ENCODE measurements at places on chromosomes 6 and 20.

DNA sequence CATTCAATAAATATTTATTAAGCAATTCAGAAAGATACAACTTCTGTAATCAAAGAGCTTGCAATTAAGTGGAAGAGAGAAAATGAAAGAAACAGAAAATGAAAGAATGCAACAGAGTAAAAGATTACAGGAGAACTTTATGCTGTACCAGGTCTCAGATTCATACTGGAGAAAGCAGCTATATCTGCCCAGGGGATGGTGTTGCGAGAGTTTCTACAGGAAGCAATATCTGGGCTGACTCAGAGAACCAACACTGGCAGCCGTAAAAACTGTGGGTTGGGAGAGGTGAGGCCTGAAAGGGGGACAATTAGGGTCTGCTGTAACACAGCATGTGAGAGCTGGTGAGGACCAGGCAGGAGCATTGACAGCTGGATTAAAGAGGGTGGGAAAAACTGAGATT is 256.7 kb upstream of the TCF21 start:
- no peak for DNase-seq

DNA sequence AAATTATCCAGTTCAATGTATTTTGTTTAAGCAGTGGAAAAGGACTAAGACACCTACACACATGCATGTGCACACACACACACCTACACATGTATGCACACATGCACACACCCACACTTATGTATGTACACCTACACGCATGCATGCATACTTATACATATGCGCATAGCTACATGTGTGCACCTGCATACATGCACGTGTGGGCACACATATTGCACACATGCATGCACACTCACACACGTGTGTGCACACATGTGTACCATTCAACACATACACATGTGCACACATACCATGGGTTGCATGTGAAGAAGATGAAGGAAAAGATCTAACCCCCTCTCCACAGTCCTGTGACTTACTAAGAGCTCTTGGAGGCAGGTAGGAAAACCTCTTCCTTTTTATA is 122.0 kb upstream of the MAFB start:
- DNase-seq: no peak

GRCh38 chr6:30914854-30915590 is 984 bp downstream of the VARS2 start:
- no peak for DNase-seq

GRCh38 chr6:33091957-33092356 is 16.2 kb downstream of the HLA-DPB1 start:
- no peak for DNase-seq

DNA sequence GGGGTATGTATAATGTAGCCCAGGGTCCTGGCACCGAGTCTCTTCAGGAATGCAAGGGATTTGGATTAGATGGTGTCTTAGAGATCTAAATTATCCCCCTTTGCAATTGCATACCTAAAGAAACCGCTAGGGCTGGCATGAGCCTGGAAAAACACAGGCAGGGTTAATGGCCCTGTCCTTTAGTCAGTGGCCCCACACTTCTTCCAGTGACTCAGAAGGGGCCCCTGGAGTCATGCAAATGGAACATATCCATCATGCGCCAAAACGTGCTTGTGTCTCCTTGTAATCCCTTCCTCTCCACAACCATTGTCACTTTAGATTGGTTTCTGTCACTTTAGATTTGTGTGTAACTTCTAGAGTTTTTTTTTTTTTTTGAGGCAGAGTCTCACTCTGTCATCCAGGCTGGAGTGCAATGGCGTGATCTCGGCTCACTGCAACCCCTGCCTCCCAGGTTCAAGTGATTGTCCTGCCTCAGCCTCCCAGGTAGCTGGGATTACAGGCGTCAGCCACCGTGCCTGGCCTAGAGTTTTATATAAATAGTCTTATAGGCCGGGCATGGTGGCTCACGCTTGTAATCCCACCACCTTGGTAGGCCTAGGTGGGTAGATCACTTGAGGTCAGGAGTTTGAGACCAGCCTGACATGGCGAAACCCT is 8.7 kb upstream of the MYBL2 start:
- no peak for DNase-seq

GRCh38 chr20:380763-381580 is 412 bp downstream of the TRIB3 start:
- DNase-seq: no peak

DNA sequence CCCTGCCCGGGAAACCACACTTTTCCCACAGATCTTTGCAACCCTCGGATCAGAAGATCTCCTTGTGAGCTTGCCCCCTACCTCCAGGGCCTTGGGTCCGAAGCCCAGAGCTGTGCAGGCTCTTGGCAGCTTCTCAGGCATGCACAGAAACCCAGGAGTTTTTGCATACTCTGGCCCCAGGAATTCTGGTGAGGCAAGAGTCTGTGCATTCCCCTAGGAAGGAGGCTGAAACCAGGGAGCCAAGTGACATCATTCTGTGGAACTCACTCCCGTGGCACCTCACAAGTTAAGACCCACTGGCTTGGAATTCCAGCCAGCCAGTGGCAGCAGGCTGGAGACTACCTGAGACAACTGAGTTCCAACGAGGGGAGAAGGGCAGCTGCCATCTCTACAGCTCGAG is 100.1 kb downstream of the TNFRSF21 start:
- no peak for DNase-seq

DNA sequence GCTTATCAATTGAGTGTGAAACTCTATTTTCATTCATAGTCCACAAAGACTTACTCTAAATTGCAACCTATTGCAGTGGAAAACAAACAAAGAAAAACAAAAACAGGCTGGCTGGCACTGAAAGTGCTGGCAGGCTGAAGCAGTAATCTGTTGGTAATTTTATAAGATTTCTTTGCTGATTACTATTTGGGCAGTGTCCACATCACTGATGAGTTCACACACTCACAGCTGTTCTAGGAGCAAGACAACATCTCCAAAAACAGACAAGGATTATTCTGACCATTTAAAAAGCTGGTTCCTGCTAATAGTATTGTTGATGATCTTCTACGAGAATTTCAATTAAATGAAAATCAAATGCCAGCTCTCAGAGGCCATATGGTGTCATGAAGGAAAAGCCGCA is 26.9 kb downstream of the MARCKS start:
- no peak for DNase-seq

DNA sequence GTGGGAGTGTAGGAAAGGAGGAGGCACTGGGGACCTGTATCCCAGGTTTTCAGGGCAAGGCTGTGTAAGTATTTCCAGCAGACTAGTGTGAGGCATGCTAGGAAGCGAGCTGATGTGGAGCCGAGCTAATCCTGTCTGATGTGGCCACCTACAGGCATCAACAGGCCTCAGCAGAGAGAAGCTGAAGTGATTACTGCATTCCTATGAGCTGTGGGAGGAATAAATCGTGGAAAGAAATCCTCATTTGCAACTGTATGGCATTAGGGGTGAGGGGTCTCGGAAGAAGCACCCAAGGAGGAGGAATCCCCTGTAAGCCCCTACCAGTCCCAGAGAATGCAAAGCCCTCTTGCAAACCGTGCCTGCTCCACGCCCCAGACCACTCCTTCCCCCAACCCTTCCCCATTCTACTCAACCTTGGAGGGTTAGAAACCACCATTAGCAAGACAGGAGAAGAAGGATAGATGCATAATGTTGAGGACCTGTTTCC is 41.6 kb downstream of the C6orf15 start:
- DNase-seq: peak; percentile 17

GRCh38 chr6:90537723-90538258 is 49.1 kb downstream of the MAP3K7 start:
- no peak for DNase-seq

DNA sequence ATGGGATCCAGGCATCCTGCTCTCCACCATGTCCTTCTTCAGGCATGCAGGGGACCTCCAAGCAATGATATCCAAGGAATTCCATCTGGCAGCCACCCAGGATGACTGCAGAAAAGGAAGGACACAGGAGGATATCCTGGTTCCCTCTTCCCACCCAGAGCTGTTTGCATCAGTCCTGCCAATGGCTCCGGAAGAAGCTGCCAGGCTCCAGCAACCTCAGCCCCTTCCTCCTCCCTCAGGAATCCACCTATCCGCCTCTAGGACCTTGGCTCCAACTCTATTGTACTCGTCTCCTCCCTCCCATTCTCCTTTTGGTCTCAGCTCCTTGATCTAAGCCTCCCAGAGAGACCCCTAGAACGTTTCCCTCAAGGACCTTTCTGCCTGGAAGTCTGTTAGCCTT is 733 bp upstream of the PSORS1C2 start:
- DNase-seq: no peak

DNA sequence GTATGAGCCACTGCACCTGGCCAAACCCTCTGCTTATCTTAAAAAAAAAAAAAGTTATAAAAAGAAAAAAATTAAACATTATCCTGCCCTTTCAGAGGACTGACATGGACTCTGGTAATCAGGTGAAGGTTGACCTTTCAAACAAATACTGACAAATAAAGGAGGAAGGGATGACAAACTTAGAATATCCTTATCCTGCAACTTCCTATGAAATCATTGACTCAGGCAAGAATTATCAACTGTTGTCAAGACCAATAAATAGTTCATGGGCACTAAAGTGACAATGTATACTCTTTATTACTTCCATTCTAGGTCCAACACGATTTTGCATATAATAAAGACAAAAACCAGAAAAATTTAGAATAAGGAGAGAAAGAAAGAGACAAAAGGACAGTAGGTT is 117.9 kb downstream of the KIF16B start:
- DNase-seq: no peak

- no peak for DNase-seq
Measured at GRCh38 chr6:146583966-146584365, 14.8 kb upstream of the ADGB start.

- no peak for DNase-seq
Measured at GRCh38 chr6:11356404-11357155, 124.1 kb upstream of the NEDD9 start.

GRCh38 chr6:42440027-42440426 is 11.7 kb downstream of the TRERF1 start:
- no peak for DNase-seq

DNA sequence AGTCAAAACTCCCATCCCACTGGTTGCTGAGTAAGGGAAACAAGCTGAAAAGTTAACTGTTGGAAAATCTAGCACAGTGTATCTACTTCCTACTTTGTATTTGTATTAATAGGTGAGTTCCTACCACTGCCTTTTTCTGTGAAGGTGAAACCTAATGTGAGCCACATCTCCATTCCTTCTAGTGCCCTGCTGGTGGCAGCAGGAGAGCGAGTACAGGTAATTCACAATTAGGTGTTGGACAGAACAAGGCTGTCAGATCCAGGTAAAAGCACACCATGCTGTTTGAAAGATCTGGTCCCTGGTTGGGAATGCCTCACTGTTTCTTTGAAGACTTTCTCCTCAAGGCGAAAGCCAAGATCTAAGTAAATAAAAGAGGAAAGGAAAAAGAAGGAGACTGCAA is 528.4 kb downstream of the PKHD1 start:
- no peak for DNase-seq

DNA sequence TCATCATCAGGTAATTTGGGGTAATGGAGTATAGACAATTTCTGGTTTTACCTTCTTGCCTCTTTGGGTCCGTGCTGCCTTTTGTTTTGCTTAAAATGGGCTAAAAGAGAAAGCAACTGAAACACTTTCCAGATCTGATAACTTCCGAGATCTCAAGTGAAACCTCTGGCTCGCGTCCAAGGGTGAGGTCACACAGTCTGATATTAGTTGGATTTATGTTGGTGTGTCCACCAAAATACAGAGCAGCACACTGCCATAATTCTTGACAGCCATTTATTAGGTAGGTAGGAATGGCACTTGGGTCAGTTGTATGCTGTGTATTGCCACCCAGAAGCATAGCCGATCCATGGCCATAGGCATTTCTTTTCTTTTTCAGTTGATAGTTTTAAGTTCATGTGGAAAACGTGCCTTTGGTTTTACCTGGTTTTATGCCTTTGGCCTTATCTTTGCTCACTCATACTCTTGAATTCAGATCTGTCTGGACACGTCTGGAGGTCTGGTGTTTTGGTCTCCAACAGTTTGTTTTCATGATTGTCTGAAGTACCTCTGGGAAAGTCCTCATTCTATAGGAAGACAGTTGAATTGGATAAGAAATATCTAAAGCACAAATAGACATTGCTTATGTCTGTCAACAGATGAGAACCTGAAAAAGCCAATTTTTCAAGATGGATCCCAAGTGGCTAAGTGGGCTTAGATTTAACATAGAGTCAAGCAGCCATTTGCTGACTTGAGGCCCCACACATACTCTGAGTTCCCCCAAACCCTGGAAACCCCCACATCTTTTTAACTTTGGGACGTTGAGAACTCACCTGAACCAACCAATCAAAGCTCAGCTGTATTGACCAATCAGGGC is 320.8 kb downstream of the SOX4 start:
- DNase-seq: peak; percentile 77

- DNase-seq: no peak
Measured at GRCh38 chr6:6643398-6643797, 54.9 kb downstream of the LY86 start.

DNA sequence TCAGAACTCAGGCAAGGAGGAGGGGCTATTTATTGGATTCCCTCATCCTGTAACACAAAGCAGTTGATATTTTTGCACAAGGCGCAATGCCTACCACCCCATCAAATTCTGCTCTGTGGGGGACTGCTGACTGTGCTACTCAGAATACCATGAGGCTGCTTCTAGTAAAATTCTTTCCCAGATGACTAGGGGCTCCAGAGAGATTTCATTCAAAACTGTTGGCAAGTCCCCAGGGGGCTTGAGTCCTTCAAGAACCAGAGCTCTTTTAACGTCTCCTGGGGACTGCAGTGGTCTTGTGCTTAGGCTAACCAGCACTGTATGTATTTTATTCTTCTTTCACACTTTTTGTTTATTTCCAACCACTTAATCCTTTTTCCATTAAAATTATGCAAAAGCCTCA is 365.9 kb upstream of the AGPAT4 start:
- no peak for DNase-seq

DNA sequence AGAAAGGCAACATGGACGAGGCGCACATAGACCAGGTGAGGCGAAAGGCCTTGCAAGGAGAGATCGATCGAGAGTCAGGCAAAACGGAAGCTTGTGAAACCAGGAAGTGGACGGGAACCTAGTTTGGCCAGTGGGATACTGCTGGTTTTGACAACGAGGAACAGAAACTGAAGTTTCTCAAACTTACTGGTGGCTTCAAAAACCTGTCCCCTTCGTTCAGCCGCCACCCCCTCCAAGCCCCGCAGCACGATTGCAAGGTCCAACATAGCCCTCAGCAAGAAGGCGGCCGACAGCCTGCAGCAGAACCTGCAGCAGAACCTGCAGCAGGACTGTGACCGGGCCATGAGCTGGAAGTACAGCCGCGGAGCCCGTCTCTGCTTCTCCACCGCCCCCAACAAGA is 238.0 kb downstream of the KHDC1L start:
- no peak for DNase-seq

- DNase-seq: no peak
Measured at GRCh38 chr6:146984251-146984924, 219.8 kb upstream of the STXBP5 start.

- DNase-seq: no peak
Measured at GRCh38 chr6:67896476-67896875, 738.6 kb upstream of the ADGRB3 start.

GRCh38 chr6:15798533-15799255 is 135.9 kb upstream of the DTNBP1 start:
- DNase-seq: no peak

Measured in pulmonary artery endothelial cell (primary cell).